Head of caudate nucleus (tissue), 42 donors: ENCODE measurements at places on chromosomes 2 and 18.
A peak's percentile ranks its signal among the peaks of the same experiment; 100 is the strongest.

DNA sequence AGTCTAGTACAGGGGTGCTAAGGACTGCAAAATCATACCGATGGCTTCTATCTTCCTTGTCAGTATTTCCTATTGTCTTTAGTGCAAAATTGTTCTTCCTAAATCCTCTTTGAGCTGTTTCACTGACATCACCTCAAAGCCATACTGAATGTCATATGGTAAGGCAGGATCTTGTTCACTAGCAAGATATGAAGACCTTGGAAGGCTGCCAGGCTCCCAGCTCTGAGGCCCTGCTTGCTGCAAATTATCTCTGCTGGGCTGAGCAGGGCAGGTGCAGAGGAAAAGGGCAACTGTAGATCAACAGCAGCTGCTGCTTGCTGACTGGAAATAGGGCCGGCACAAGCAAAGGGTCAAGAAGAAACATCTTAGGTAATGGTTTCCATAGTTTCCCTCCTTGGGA is 58.2 kb downstream of the PMAIP1 start:
- DNase-seq: no peak

GRCh38 chr18:39166776-39167175 is 1601.2 kb upstream of the CELF4 start:
- no peak for DNase-seq

GRCh38 chr2:206968134-206969086 is 29.1 kb downstream of the CPO start:
- no peak for DNase-seq

GRCh38 chr2:14587119-14587518 is 45.4 kb upstream of the LRATD1 start:
- no peak for DNase-seq

DNA sequence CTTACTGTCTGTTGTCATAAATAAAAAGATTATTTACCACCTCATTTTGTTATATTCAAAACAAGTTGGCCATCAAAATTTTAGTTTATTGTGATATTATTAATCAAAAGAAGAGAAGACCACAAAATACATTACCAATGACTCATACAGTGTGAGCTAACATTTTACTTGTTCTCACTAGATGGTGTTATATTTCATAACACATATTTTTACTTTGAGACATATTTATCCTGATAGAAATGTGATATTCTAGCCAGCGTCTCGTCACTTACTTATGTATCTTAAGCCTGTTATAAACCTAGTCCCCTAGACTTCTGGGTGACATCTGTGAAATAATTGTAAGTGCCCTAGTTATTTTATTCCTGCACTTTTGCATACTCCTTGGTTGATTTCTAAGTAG is 263.2 kb downstream of the CDH7 start:
- no peak for DNase-seq

GRCh38 chr2:126657636-126658318 is 1.8 kb downstream of the GYPC start:
- peak; percentile 25 for DNase-seq

DNA sequence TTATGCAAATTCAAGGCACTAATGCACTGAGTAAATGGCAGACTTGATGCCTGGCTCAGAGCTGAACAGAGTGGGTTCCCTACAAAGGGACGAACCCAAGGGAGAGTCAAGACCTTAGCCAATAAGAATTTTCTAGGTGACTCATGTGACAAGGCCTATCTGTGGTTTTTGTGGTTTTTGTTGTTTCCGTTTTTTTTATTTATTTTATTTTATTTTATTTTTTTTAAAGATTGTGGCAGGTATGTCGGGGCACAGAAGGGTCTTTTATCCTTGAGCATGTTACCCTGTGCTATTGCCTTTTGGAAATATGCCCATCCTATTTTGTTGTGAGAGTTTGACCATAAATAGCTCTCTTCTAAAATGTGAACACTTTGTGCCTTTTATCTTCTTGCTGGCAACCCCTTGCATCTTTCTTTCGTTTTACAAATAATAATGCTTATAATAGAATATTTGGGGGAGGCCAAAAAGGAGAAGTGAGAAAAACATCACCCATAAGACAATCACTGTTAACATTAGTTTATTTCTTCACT is 113.4 kb upstream of the AQP4 start:
- no peak for DNase-seq

GRCh38 chr18:4126939-4127338 is 328.2 kb downstream of the DLGAP1 start:
- no peak for DNase-seq

- no peak for DNase-seq
These were observed 95.9 kb upstream of the RMDN2 start for GRCh38 chr2:37829202-37829601.

DNA sequence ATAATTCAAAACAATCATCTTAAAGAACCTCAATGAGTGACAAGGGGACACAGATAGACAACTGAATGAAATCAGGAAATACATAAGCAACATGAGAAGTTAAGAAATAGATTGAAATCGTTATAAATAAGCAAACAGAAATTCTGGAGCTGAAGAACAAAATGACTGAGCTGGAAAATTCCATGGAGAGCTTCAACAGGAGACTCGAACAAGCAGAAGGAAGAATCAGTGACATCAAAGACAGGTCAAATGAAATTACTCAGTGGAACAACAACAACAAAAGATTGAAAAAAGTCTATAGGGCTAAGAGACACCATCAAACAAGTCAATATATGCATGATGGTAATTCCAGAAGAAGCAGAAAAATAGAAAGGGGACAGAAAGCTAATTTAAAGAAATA is 89.5 kb upstream of the ALKAL2 start:
- DNase-seq: no peak

DNA sequence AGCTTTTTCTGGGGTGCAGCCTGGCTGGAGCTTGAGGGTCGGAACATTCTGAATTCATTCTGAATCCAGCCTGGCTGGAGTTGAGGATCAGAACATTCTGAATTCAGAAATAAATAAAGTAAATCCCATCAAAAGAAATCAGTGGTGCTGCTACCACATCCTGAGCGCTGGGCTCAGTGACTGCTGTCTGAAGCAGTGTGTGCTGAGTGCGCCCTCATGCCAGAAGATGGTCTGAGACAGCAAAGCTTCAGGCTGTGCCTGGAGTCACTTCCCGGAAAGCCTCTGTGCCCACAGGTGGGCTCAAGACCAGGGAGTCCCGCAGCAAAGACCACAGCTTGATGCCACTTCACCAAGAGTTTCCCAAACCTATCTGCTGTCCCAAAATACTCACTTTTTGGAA is 187.9 kb downstream of the VAPA start:
- no peak for DNase-seq
